ENCODE measurements at places on chromosomes 3 and 15. TPM values are rescaled to one million over a fixed set of nuclear protein-coding genes. Genes with fewer than 3 reads are reported as not detected.
A peak's percentile ranks its signal among the peaks of the same experiment; 100 is the strongest.

GRCh38 chr15:33461671-33462070 is 150.9 kb downstream of the RYR3 start:
- no peak for DNase-seq

DNA sequence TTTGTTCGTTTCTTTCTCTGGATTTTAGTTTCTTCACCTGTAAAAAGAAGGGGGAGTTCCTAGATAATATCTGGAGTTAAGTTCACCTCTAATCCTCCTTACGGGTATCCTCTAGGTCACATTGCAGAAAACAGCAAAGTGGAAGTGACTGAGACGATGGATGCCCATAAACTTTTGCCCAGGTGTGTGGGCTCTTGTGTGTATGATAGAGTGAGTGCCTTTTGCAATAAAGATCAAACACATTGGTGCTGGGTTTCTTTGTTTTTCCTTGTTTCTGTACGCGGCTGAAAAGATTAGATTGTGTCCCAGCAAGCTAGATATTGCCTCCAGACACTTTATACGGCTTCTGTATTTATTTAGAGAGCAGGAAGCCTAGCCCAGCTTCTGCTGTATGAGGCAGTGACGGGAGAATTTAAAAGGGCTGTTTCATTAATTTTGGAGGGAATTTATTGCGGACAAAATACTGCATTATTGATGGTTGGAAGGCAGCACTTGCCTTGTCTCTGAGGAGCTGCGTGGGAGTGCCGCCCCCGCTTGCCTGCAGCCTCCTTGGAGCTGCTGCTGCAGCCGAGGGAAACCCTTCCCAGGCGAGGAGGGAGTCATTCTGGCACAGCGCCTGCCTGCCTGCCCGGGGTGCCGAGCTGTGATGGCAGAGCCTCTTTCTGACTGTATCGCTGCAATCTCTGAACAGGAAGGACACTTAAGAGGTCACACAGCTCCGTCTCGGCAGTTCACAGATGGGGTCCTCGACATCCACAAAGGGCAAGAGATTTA is 38.5 kb downstream of the PYDC2 start:
- no peak for DNase-seq

Gene DUOX1
- 0.14 TPM for total RNA-seq

- DNase-seq, result no peak
These were observed 247.4 kb downstream of the GABRG3 start for GRCh38 chr15:27218426-27218825.

DNA sequence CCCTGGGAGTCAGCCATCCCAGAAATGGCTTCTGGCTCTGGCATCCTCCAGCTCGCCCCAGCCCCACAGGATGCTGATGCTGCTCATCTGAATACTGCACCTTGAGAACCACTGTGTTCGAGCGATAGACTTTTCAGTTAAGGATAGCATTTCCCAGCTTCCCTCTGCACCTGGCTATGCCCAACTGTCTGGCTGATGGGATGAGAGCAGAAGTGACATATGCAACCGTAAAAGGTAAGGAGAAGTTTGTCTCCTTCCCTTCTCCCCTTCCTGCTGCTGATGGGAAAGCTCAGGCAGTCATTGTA is 9.7 kb upstream of the HHATL start:
- DNase-seq, result no peak

GRCh38 chr3:16725972-16726371 is 120.7 kb upstream of the DAZL start:
- no peak for DNase-seq

GRCh38 chr3:123286308-123287023 is 84.7 kb downstream of the SEC22A start:
- DNase-seq, result peak; percentile 77

GRCh38 chr3:102304550-102304949 is 130.3 kb upstream of the ZPLD1 start:
- DNase-seq, result no peak

GRCh38 chr15:51104512-51104911 is 9.8 kb upstream of the TNFAIP8L3 start:
- DNase-seq, result no peak

DNA sequence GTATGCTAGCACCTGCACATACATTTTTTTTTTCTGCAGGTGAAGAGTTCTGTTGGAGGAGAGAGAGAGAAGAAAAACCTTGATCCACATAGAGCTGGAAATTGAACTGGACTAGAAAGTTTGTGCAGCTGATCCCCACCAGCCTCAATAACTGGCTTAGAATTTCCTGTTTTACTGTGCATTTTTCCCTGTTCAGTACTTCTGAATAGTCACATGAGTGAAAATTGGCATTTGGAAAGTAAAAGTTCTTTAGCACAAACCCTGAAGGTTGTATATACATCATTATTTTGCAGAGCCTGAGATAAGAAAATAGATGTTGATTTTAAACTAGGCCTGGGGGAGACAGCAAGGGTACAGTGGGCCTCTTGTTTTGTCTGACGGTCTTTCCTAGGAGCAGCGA is 42.3 kb downstream of the GHSR start:
- no peak for DNase-seq
